CD4-positive, alpha-beta memory T cell (primary cell): ENCODE measurements at places on chromosomes 6 and 20. TPM values are rescaled to one million over a fixed set of nuclear protein-coding genes. Genes with fewer than 3 reads are reported as not detected.
A peak's percentile ranks its signal among the peaks of the same experiment; 100 is the strongest.

- no peak for DNase-seq
Measured at GRCh38 chr6:92849636-92850035, 569.7 kb downstream of the EPHA7 start.

DNA sequence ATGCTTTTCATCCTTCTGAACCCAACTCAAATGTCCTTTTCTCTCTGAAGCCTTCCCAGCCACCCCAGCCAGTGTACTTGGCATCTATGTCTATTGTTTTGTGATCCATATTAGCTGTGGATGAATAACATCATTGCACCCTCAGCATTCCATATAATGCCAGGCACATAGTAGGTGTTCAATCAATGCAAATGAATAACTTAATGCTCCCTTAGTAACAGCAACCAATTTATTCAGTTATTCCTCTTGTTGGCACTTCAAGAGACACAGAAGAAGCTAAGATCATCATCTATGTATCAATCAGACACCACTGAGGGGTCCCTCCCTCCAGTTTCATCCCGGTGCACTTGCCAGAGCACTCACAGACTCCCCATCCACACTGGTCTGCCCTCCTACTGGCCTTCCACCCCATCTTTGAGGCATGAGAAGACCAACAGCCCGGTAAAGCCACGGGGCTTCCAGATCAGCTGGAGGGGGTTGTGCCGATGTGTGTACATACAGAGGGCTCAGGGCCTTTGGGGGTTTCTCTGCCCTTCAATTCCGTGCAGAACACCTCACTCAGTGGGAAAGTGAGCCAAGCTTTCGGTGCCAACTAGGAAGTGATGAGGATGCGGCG lies 2.4 kb upstream of the TAF8 start:
- DNase-seq: no peak

DNA sequence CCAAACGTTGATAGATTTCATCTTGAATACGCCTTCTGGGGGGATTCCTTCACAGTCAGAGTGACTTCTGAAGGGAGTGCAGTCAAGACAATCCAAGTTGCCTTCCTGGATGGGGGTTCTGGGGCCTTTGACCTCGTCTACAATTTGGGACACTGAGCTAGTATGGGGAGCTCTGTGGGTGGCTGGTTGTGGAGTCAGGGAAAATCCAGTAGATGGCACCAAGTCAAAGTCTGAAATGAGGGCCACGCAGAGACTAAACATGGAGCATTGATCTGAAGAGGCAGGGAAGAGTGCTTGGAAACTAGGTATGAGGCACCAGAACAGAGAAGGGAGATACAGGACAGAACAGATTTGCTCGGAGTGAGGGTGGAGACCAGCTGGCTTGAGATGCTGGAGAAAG lies 43.6 kb upstream of the CCN6 start:
- peak; percentile 33 for DNase-seq

GRCh38 chr6:156562019-156562418 lies 215.2 kb upstream of the ARID1B start:
- DNase-seq: no peak

- no peak for DNase-seq
Measured at GRCh38 chr6:159761129-159761872, 544 bp upstream of the ACAT2 start.

The KIF6 gene
- not detected for total RNA-seq

GRCh38 chr20:64142590-64142989 lies 21.7 kb upstream of the MYT1 start:
- DNase-seq: no peak

The SDCBP2 gene
- 0.94 TPM for total RNA-seq

DNA sequence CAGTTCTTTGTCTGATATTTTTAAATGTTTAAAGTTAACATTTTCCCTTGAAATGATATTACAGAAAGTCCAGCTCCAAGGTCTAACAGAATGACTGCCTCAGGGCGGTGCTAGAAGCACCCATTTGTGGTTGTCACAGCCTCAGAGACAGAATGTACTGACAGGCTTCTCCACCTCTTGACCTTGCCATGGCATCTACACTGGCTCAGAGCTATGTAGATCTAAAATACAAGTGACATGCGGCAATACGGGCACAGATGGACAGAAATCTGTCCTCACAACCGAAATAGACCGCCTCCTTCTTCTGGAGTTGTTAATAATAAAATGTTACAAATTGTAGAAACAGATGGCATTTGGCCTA lies 167.2 kb upstream of the THEMIS start:
- DNase-seq: no peak

DNA sequence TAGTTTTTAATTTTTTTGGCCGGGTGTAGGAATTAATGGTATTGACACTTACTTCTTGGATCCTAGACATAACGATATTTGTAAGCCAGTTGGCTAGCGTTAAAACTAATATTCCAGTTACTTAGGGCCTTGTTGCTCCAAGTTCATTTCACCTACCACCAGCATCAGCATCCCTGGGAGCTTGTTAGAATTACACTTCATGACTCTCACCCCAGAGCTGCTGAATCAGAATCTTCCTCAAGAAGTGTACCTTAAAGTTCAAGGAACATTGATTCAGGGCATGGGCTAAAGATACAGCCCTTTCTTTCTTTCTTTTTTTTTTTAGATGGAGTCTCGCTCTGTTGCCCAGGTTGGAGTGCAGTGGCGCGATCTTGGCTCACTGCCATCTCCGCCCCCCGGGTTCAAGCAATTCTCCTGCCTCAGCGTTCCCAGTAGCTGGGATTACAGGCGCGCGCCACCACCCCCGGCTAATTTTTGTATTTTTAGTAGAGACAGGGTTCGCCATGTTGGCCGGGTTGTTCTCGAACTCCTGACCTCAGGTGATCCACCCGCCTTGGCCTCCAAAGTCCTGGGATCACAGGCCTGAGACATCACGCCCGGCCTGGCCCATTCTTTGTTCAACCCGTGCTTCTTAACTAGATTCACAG lies 1.1 kb downstream of the SLX4IP start:
- no peak for DNase-seq

DNA sequence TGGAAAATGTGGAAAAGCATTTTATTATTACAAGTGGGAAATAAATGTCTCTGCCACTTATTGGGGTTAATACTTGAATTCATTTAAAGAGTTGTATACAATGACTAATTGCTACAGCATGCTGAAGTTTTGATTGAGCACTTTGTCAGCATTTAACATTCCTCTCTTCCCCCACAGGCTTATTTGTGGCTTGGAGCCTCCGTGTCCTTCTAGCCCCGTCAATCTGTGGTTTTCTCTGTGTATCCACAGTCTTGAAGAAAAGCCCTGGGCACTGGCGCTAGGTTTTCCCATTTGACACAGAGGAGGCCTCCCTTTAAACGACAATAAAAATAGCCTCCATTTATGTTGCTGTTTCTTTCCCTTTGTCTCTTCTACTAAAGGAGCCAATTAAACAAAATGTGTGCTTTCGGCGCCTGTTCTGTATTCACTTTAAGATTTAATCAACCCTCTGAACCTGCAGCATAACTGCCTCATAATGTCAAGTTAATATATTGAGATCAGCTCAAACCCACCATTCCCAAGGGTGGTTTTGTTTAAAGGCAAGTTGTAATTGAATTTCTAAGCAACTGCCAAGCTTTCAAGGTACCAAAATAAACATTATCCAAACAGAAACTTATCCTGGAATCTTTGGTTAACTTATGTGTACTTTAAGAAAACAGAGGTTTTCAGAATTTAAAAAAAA lies 326.6 kb upstream of the RNF24 start:
- DNase-seq: no peak

DNA sequence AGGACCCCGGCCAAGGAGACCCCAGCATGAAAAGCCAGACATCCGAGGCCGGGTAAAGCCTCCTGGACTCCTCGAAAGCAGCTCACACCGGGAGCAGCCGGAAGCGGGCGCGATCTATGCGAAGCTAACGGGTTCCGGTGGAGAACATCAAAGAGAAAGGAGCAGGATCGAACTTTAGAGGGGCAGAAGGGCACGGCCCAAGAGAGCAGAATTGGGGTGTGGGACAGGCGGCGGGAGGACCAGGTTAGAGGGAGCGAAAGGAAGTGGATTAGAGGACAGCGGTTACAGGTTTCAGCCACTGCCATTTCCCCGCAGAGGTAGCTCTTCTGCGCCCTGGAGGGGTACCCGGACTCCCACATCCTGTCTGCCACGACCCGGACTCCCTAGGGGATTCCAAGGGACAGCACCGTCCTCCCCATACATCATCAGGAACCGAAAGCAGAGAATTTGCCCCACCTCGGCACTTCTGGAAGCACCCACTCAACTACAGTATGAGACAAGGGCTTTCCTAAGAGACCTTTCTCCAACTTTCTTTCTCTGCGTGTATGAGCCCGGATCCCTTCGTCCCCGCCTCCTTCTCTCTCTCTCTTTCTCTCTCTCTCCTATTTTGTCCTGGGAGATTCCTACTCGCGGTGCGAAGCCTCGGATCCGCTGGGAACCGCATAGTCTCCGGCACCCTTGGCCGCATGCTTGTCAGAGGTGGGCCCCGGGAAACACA lies 507 bp upstream of the VGLL2 start:
- DNase-seq: no peak

The COL9A3 gene
- not detected for total RNA-seq
